ENCODE measurements at places on chromosomes 2 and 18.

DNA sequence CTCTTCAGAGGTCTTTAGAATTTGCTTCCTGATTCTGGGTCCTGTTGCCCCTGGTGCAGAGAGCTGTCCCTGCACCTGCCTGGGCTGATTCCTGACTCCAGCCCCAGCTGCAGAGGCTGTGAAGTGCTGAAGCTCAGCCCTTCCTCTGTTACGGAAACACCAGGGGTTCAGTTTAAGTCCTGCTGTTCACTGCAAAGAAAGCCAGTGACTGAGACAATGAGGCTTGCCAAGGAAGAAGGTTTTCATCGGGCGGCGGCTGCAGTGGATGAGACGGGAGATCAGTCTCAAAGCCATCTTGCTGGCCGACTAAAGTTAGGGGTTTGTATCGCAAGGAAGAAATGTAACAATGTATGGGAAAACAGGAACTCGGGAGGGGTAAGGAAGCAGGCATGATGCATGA, 142.4 kb upstream of the ZNF236 start:
- DNase-seq = no peak

DNA sequence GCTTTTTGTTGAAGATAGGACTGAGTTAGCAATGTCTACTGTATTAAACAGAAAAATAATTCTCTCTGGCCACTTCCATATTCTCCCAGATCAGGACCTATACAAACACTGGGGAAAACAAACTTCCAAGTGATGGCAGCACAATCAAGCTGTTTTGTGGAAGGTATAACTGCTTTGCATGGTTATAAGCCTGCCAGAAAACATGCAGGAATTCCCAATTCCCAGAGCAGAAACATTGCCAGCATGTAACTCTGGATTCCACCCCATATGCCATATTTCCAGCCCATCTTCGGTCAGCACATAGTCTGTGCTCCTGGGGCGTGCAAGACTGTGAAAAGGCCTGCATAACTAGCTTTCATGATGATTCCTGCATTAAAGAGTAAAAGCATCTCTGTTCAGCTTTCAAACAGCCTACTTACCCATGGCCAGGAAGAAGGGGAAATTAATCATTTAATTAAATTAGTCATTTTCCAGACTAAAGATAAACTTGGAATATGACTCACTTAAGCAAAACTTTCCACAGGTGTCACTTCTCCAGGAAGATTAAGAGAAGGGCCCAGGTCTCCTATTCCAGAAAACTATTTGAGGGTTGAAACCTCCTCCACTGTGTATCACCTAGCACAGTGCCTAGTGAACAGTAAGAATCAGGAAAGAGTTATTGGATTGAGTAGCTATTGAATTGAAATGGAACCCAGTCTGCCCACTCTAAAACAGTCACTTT, 280.5 kb downstream of the NRXN1 start:
- DNase-seq = no peak

- no peak for DNase-seq
Measured at GRCh38 chr18:62802523-62802922, 87.2 kb downstream of the PHLPP1 start.

DNA sequence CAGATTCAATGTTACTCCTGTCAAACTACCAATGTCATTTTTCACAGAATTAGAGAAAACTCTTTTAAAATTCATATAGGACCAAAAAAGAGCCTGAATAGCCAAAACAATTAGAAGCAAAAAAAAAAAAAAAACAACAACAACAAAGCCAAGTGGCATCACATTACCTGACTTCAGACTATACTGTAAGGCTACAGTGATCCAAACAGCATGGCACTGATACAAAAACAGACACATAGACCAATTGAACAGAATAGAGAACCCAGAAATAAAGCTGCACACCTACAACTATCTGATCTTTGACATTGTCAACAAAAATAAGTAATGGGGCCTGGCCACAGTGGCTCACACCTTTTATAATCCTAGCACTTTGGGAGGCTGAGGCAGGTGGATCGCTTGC, 53.2 kb downstream of the TAF4B start:
- no peak for DNase-seq

GRCh38 chr2:3309496-3310355, 67.9 kb downstream of the EIPR1 start:
- no peak for DNase-seq

DNA sequence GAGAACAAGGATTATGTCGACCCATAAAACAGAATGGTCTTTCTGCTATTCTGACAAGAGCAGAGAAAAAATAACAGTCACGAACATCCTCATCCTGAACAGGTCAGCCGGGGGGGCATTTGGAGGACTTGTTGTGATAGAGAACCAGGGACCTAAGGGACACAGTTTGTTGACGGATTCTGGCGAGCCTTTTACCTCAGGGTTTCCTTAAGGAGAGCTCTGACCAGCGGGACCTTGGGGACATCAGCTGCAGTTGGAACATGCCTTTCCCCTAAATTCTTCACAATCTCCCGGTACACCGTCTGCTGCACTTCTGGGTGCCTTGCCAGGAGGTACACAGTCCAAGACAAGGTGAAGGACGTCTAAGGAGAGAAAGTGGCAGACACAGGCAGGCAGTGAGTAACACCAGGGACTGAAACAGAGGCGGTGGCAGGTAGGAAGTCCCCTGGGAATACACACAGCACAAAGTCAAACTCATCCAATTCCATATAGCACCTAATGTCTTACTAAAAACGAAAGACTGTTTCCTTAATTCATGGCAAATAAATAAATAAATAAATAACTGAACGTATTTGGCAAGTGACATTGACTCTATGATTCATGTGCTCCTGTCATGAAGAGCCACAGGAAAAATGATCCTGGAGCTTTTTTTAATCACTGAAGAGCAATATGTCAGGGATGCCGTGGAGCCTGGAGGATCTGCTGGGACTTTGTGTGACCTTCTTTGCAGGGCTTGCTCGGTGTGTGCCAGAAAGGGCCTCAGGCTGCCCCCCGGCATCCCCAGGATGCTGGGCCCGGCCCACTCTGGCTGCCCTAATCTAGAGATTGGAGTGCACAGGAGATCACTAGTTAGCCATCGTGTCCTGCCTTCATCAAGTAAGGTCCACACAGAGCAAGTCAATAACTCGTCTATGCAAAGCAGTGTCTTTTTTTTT, 24.7 kb downstream of the CYP27C1 start:
- DNase-seq = no peak

- no peak for DNase-seq
Measured at GRCh38 chr2:74566076-74566753, 11.7 kb downstream of the DOK1 start.

DNA sequence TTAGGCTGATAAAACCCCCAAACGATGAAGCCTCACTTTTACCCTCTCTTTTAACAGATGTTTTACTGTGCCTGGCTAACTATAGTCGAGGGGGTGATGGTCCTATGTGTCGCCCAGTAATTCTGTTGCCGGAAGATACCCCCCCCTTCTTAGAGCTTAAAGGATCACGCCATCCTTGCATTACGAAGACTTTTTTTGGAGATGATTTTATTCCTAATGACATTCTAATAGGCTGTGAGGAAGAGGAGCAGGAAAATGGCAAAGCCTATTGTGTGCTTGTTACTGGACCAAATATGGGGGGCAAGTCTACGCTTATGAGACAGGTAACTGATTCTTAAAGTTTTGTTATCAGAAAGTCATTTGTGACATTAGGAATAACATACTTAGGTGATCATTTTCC, 20.4 kb downstream of the MSH6 start:
- no peak for DNase-seq

DNA sequence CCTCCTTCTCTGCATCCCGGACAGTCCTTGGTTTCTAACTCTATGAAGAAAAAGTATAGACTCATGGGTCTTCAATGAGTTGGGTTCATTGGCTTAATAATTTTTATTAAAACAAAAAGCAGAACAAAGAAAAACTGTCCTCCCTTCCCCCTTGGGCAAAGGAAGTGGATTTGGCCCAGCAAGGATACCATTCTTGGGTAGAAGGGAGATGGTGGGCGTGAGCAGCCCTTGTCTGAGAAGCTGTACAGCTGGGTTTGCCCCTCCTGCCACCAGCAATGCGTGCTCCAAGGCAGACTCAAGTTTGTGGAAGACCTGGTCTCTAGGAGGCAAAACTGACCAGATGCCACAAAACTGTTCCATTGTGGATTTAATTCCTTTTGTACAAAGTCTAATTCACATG, 12.7 kb downstream of the PCARE start:
- no peak for DNase-seq

GRCh38 chr2:12416600-12416999, 300.1 kb upstream of the TRIB2 start:
- peak; percentile 26 for DNase-seq

DNA sequence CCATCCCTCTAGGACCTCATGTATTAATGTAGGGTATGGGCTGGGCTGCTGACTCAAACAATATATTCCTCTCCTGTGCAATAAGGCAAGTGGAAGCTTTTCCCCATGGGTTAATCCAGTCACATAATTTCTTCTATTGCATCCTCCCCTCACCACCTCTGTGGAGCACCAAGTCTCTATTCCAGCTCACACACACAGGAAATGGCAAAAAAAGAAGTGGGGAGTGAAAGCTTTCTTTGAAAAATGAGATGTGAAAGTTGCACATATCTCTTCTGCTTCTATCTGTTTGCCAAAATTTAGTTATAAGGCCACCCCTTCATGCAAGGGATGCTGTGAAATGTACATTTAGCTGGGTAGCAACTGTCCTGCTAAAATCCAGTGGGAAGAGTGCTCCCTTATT, 121.3 kb downstream of the CDC42EP3 start:
- no peak for DNase-seq

- no peak for DNase-seq
Measured at GRCh38 chr2:179427065-179427464, 162.4 kb upstream of the SESTD1 start.

GRCh38 chr18:26941584-26941983, 76.1 kb upstream of the AQP4 start:
- DNase-seq = no peak

GRCh38 chr2:118048401-118048800, 34.5 kb upstream of the CCDC93 start:
- DNase-seq = no peak

DNA sequence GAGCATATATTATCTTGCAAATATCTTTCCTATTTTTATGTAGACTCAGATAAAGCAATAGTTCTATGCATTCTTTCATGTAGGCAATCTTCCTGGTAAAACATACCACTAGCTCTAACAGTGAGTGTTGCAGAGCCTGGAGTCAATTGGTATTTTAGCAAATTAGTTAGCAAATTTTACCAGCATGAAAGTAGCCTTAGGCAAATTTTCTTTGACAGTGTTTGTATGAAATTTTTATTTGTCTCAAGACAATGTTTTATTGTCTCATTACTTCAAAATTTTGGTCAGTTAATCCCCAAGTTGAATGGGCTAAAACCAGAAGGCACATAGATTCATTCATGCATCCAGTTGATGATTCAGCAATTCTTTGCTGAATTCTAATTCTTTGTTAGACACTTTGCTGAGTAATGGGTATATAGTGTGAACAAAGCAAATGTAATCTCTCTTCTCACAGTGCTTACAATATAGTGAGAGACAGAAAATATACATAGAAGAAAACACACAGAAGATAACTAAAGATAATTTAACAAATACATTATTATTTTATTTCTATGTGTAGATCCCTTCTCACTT, 27.1 kb downstream of the SLC38A11 start:
- DNase-seq = no peak

DNA sequence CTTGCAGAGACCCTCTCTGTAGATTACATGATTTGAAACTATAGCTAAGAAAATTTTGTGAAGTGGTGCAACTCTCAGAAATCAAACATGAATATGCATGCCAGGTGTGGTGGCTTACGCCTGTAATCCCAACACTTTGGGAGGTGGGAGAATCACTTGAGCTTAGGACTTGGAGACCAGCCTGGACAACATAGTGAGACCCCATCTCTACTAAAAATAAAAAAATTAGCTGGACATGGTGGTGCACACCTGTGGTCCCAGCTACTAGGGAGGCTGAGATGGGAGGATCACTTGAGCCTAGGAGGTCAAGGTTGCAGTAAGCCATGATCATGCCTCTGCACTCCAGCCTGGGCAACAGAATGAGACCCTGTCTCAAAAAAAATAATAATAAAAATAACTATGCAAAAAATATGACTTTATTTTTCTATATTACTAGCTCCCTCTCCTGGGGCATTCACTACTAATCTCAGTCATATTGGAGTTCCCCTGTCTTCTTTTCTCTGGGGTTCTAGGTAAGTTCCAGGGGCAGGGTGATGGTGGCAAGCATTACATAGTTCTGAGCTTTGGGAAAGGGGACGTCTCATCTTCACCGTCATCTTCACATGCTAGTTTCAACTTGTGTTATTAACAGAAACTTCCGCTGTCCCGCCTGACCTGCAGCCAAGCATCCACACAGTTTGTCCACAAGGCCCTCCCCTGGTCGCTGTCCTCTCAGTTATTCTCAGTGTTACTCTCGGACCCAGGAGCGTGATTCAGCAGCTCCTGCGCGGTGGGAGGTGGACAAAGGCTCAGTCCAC, 96.8 kb upstream of the MBOAT2 start:
- no peak for DNase-seq

GRCh38 chr18:23213200-23213599, 77.9 kb downstream of the CABLES1 start:
- DNase-seq = no peak

DNA sequence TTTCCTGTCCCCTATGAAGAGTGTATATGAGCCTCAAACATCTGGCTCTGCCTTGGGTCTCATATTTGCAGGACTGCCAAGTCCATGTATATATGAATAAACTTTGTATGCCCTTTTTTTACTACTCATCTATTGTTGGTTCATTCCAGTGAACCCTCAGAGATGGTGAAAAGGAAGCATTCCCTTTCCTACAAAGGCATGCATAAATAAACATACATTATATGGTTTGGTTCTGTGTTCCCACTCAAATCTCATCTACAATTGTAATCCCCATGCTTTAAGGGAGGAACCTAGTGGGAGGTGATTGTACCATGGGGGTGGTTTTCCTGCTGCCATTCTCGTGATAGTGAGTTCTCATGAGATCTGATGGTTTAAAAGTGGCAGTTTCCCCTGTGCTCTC, 534.2 kb downstream of the SPAG16 start:
- DNase-seq = no peak

DNA sequence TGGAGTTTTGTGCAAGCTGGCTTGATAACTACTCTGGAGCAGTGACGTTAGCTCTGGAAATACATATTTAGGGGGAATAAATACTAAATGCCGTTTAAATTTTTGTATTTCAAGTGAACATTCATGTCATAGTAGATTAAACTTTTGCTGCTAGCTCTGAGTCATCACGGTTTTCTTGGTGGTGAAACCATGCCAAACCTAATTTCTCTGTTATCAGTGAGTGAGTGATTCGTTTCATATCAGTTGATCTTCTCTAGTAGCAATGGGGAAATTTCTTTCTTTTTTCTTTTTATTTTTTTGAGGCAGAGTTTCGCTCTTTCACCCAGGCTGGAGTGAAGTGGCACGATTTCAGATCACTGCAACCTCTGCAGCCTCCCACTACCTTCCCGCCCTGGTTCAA, 211.1 kb downstream of the PTPRM start:
- no peak for DNase-seq

GRCh38 chr2:128448331-128449225, 129.9 kb upstream of the HS6ST1 start:
- no peak for DNase-seq

All from activated T-cell treated with anti-CD3 and anti-CD28 coated beads for 24 hours (primary cell).